ENCODE measurements at places on chromosomes 12 and 14.

DNA sequence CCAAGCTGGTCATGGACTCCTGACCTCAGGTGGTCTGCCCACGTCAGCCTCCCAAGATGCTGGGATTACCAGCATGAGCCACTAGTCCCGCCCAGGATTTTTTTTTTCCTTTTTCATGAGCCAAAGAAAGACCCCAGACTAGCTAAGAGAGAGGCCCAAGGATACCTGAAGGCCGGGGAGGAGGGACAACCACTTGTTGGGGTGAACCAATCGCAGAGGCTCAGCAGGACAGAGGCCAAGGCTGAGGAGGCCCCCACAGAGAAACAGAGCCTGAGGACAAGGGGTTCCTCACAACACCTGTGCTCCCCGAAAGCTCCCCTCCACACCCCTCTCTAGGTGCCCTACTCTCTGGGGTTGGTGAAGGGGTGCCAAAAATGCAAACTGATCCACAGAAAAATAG lies 1.0 kb upstream of the SERPINA3 start:
- DNase-seq = no peak

DNA sequence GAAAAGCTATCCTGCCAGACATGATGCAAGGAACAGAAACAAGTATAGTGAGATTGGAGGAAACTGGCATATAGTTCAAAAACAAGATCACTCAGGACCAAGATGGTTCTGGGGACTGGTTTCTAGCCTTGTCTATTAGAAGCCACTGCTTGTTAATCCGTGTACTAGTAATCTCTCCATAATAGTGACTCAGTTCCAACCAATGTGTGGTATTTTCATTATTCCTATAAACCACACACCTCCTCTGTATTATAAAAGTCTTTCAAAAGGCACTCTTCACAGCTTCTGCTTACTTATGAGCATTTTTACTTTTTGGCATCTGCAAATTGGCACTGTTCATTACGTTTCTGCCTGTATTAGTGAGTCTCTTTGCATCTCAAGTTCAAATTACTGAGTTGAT lies 140.3 kb downstream of the SLC6A15 start:
- DNase-seq = no peak

- DNase-seq = no peak
Measured at GRCh38 chr12:80189241-80189640, 89.9 kb downstream of the OTOGL start.

DNA sequence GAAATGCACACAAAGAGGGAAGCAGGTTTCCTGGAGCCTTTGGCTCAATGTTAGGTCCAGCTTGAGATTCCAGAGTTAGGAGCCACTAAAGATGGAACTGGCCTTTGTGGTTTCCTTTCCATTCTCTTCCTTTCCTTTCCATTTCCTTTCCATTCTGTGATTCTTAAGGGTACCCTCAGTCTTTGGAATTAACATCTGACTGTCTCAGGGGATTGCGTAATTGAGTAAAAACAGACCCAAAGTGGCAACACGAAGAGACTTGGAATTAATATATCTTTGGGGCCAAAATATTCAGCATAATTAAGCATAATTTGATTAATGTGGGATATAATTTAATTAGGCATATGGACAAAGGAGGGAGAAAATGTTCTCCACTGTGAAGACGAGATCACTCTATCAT lies 205.6 kb downstream of the CRADD start:
- no peak for DNase-seq

DNA sequence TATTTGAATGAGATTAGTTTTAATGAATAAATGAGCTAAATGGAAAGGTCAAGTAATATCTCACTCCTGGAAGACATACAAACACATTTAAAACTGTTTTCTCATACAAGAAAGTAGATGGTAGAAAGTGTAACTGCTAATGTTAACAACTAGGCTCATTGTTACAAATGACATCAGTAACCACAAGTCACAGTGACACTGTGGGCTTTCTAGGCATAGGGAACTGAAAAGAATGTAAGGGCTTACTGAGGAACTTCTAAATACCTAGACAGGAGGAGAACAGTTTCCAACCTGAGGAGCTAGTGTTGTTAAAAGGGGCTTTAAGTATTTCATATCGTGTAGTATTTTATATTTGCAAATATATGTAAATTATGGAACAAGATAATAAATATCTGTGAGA lies 17.5 kb upstream of the ERGIC2 start:
- no peak for DNase-seq

DNA sequence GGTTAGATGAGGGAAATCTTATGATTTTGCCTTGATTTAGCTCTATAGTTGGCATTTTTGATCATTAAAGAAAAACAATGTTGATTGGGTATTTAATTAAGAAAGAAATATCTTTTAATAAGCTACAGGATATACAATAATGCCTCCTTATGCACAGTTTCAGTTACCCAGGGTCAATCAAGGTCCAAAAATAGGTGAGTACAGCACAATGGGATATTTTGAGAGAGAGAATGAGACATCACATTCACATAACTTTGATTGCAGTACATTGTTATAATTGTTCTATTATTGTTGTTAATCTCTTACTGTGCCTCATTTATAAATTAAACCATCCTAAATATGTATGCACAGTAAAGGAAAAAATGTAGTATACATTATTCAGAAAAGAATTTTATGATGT lies 102.2 kb downstream of the MYF5 start:
- DNase-seq = no peak

DNA sequence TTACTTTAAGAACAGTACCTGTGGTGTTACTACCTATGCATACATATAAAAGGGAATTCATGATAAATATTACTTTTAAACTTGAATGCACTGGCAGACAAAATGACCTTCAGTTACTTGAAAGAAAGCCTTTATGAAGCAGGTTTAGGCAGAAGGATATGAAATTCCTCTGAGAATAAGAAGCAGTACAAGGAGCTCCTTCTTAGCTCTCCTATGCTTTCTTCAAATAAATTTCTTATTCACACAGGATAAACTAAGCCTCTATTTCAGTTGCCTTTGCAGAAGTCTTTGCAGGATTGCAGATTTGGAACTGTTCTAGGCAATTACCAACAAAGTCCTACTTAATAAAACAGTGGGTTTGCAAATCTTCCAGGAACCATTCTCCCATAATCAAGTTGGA lies 1.0 kb downstream of the EPYC start:
- DNase-seq = no peak

DNA sequence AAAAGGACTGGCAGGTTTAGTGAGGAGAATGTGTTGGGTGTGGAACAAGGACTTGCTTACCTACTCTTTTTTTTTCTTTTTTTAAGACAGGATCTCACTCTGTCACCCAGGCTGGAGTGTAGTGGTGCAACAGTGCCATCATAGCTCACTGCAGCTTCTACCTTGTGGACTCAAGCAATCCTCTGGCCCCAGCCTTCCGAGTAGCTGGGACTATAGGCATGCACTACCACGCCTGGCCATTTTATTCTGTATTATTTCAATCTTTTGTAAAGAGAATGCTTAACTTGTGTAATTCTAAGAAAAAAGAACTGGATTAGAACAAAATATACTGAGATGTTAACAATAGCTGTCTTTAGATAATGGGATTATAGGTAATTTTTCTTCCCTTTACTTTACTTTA lies 1.9 kb upstream of the VRTN start:
- no peak for DNase-seq

- no peak for DNase-seq
Measured at GRCh38 chr14:90519262-90519920, 122.6 kb downstream of the CALM1 start.

- DNase-seq = no peak
Measured at GRCh38 chr14:89540830-89541470, 123.9 kb upstream of the FOXN3 start.

DNA sequence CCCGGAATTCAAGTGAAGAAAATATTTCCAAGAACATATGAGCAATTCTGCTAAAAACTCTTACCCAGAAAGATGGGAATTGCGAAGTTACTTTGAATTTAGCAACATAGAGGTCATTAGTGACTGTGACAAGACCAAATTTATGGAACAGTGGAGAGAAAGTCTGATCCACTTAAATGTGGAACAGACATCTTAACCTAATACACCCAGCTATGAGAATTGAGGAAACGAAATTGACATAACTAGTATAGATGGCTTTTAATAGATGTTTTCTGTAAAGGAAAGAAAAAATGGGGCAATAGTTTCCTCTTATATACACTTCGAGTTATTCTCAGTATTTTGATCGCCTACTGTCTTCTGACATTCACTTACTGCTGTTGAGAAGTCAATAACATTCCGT lies 4.6 kb downstream of the OVCH1 start:
- DNase-seq = no peak

GRCh38 chr12:129028844-129029243 lies 175.6 kb downstream of the GLT1D1 start:
- no peak for DNase-seq

GRCh38 chr14:105394714-105395537 lies 3.4 kb upstream of the TEX22 start:
- DNase-seq = no peak

DNA sequence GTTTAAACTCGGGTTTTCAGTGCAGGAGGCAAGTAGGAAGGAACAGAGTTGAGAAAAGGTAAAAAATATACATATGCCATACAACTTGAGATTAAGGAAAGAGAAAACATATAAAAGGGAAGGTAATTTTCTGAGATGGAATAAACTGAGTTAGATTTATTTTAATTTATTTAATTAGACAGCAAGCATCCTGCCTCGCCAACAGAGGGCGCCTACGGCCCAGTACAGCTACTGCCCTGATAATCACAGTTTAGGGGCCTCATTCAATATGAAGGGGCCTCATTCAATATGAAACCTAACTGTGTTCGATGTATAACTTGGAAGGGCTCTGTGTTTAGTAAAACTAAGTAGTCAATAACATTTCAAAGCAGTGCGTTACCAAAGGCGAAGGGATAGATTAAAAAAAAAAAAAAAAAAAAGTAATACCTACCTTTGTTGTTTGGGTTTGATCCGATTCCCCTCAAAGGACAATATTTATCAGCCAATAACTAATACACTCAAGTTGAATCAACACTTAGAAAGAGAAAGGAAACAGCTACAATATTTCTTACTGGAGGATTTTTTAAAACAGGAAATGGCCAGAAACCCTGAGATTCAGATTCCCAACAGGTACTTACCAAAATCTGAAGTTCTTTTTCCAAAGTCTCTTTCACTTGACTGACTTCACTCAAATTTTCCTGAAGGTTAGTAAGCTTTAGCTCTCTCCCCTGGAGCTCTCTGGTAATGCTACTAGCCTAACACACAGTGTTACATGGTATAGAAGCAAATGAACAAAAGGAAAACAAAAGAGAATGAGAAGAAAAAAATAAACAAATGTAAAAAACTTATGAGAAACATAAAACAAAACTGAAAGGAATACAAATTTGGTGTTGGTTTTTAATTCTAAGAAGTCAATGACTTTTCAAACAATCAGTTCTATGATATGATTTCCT lies 70.0 kb upstream of the VPS33A start:
- DNase-seq = peak; percentile 58
